ENCODE measurements at places on chromosomes 3 and 15. TPM values are rescaled to one million over a fixed set of nuclear protein-coding genes. Genes with fewer than 3 reads are reported as not detected.

DNA sequence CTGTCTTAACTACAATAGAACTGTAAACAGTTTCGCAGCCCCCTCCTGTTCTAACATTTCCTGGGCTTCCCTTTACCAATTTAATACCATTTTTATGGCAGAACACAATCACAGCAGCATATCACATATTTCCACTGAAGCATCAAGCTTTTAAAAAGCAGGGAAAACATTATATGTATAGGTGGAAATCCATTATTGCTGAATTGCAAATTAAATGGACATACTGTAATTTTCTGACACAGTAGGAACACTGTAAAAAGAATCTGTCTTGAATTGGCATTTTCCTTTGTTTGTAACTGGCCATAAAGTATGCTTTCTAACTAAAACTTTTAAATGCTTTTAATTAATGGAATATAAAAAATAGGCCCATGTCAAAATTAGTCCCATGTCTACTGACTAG is 1385.8 kb downstream of the SI start:
- DNase-seq: no peak

- no peak for DNase-seq
Observed at GRCh38 chr3:112744825-112745566, 101.7 kb downstream of the CD200R1L start.

DNA sequence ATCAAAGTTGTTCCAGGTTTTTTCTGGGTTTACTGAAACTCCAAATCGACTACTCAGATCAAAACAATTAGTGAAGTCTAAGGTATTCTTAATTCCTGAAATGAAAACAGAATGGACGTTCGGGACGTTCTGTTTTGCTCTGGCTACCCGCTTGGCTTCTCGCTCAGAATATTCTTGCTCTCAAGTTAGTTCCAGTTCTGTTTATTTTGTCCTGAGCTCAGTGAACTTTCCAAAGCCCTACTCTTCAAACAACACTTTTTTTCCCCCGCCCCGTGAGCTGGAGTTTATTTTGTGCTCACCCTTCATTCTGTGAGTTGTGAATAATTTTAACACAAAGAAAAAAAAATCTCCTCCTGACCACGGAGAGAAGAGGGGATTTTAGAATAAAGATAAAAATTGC is 72.6 kb downstream of the SAMMSON start:
- no peak for DNase-seq

DNA sequence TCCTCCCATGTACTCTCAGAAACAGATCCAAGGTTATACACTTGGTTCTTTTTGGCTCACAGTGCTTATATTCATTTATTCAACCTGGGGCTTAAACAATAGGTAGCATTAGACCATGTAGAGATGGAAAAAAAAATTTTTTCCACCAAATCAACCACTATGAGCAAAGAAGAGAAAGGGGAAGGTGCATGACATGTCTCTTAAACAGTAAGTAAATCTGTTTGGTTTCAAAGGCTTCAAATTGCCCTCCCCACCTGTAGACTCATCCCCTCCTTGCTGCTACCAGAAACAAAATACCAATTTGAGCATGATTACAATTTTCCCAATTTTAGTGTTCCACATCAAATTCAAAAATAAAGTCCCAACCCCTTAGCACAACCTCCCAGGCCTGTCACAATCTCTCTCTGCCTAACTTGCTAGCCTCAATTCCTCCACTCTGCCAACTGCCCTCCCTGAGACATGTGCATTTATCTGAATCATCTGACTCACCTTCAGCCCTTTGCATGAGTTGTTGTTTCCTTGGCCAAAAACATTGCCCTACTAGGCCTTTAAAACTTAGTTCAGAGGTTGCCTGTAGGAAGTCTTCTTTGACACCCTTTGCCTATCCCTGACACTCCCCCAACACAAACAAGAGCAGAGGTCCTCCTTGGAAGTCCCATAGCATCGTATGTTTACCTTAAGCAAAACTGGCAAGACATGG is 30.3 kb upstream of the TSC22D2 start:
- no peak for DNase-seq

DNA sequence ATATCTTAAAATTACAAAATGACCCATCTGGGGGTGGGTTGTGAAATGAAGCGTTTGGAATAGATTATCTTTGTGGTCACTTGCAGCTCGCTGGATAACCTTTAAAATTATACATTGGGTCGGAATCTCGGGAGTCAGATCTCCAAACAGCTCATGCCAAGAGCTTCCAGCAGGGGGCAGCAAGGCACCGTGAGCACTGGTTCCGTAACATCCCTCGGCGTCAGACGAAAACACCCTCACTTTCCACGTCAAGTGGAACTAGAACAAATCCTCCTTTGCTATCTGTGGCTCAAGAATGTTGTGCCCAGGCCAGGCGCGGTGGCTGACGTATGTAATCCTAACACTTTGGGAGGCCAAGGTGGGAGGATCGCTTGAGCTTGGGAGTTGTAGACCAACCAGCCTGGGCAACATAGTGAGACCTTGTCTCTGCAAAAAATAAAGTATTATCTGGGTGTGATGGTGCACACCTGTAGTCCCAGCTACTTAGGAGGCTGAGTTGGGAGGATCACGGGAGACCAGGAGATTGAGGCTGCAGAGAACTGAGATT is 31.1 kb downstream of the UMPS start:
- DNase-seq: peak; percentile 70

DNA sequence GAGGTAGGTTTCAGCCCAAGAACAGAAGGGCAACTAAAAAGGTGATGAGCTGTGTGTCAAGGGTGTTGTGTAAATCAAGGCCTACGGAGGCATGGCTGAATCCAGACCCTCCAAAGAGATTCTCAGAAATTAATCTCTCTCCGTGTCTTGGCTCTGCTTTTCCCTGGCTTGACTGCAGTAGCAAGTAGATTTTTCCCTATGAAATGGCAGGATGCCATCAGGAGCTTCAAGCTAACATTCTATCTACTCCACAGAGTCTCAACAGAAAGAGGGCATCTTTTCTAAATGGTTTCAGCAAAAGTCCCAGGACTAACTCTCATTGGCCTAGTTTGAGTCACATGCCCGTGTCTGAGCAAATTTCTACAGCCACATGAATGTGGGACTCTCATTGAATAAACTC is 58.3 kb downstream of the LSM3 start:
- no peak for DNase-seq

DNA sequence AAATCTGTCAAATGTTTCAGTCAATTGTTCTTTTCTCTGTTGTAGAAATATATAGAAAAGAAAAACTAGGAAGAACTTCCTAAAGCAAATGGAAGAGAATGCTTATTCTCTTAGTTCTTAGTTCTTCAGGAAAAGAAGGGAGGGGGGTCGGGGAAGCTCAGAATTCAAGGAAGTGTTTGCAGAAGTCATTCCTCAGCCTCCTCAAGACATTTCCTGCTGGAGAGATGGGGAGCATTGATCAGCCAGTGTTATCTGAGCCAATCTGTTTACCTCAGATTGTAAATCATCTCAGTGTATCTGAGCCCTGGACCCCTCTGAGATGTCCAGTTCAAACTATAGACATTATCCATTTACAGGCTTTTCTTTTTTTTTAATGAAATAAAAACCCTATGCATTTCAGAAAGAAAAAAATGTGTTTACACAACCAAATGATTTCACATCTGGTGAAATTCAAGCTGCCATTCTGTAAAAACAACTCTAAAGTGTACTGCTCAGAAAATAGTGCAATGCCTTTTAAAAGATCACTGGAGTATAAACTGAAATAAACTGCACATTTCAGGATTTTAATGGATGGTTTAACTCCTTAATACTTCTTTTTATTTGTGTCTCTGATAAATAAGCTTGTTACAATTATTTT is 460.7 kb downstream of the ROBO1 start:
- DNase-seq: no peak

DNA sequence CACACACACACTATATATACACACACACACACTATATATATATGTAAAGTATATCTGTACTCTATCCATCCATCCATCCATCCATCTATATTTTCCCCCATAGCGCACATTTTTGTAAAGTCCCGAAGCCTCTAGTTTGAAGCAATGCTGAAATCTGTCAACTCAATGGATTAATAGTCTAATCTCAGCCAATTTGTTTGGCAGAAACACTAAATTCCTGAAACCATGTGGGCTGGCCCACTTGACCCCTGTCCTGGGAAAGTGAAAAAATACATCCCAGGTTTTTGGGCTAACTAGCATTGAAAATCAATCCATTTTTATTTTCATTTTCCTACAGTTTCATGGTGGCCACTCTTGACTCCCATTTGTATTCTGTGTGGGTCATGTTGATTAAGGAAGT is 166.7 kb downstream of the SLCO3A1 start:
- no peak for DNase-seq

- no peak for DNase-seq
Observed at GRCh38 chr3:16124636-16125035, 49.8 kb upstream of the GALNT15 start.

DNA sequence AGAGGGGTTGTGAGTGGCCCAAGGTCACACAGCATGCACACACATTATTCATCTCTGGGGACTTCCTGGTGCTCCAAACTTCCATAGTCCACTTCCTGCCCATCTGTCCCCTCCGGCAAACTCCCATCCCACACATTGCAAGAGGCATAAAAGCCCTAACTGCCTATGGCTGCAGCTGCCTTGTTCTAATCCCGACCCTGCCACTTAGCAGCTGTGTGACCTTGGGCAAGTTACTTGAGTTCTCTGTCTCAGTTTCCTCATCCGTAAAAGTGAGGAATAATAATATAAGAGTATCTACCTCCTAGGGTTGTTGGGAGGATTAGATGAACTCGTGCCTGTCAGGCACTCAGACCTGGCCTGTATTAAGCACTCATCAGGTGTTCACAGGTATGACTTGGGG is 84.2 kb downstream of the SMAD6 start:
- no peak for DNase-seq

- DNase-seq: no peak
Observed at GRCh38 chr3:173789530-173790162, 392.1 kb downstream of the NLGN1 start.

DNA sequence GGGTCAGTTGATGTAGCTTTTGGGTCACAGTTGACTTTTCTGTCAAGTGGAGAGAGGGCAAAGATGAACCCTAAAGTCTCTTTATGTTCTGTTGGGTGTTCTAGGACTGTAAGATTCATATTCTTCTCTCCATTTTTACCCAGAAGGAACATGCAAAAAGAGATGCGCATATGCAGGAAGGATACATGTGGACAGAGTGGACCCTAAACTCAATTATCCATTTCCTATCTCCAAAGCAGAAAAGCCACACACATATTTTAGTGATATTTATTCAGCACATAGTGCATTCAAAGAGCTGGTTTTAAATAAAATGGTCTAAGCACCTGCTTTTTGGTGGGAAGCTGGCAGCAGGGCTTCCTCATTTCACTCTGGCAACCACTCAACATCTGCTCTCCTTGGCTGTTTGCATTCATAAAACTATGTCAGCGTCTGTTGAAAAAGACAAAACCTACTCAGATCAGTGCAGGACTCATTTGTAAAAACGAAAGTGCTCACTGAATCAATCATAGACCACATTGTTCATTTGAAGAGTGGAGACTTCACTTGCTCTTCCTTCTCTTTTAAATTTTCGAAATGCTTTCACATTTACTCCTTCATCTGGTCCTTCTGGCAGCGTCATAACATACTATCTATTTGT is 96.6 kb downstream of the SEMA6D start:
- peak; percentile 1 for DNase-seq

DNA sequence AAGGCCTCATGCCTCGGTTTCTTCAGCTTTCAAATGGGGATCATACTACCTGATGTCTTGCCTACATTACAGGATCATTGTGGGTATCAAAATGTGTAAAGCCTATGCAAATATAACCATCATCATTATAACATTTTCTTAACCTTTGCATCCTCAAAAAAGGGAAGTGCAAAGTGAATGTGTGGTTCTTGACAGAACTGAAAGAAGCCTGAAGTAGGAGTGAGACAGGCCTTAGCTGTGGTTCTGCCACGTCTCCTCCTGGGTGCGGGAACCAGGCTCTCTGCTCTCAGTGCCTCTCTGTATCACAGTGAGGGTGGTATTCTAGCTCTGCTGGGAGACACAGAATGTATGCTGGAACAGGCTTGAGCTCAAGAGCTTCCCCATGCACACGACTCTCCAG is 316.9 kb upstream of the ICE2 start:
- peak; percentile 5 for DNase-seq

DNA sequence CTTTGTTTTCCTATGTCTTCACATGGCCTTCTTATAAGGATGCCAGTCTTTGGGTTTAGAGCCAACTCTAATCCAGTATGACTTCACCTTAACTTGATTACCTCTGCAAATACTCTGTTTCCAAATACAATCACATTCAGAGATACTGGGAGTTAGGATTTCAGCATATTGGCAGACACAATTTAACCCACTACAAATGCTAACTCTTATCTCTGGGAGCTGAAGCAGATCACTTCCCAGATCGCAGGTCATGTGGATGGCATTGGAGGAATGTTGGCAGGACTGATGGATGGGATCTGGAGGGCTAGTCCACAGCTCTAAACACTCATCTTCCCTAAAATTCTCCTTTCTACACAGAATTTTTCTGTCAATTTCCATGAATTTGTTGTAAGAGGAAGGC is 46.2 kb upstream of the ADGRG7 start:
- no peak for DNase-seq

DNA sequence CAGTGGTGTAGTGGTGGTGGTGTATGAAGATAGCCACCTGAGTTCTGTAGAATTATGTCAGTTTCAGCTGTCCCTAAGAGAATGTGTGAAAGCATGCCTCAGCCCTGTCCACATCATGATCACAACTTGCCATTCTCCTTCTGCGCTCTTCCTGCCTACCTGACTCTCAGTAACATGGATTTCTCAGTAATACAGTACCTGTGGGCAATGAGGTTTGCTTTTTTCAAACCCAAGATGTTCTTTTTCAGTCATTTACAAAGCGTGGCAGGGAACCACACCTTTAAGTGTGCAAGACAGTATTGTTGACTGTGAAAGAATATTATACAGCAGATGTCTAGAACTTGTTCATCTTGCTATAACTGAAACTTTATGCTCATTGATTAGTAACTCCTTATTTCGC is 38.9 kb downstream of the PSMD6 start:
- DNase-seq: no peak

DNA sequence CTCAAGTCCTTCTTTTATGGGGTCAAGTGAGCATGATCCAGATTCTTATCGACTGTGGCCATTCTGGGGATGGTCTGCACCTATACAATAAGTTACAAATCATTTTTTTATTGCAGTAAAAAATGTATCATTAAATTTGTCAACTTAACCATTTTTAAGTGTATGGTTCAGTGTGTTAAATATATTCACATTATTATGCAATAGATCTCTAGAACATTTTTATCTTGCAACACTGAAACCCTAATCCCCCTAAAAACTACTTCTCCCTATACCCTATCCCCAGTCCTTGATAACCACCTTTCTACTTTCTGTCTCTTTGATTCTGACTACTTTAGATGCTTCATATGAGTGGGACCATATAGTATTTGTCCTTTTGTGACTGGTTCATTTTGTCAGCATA is 10.4 kb upstream of the BOC start:
- no peak for DNase-seq

Gene SAXO2
- total RNA-seq: under 0.01 TPM

Gene HIGD2B
- total RNA-seq: under 0.01 TPM

Gene ADPRH
- 7.3 TPM for total RNA-seq

Gene FGF12
- total RNA-seq: not detected

Gene ARHGAP31
- 2.4 TPM for total RNA-seq

Gene FBXW12
- under 0.01 TPM for total RNA-seq

Gene SLC12A1
- not detected for total RNA-seq

Gene FAM81A
- total RNA-seq: 0.27 TPM

Gene MED12L
- total RNA-seq: 47.9 TPM

Gene BCL2A1
- 9.7 TPM for total RNA-seq

Gene GOLGA8G
- not detected for total RNA-seq

Gene LCTL
- total RNA-seq: not detected

Gene ELL3
- total RNA-seq: 7.0 TPM

Gene PARP9
- total RNA-seq: 23.2 TPM
